ENCODE measurements at places on chromosomes 16 and 17. TPM values are rescaled to one million over a fixed set of nuclear protein-coding genes. Genes with fewer than 3 reads are reported as not detected.

The LHX1 gene
- total RNA-seq: 0.81 TPM

The TP53TG3 gene
- not detected for total RNA-seq

The MT4 gene
- not detected for total RNA-seq

The HOXB7 gene
- 23.3 TPM for total RNA-seq

DNA sequence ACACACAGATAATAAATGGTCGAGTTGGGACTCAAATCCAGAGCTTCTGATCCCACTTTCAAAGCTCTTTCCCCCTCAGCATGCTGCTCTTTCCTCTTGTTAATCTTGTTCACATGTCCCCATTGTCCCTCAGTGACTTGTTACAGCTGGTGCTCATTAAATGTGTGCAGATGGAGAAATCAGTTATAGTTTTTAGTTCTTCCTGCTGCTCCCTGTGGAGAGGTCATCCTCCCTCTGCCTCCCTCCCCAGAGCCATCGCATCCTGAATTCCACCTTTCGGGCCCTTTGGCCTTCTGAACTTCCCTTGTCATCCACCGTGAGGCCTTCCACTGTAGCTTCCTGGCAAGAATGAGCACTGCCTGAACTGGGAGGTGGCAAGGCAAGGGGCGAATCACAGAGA, 179.6 kb downstream of the WSCD1 start:
- DNase-seq: no peak

- no peak for DNase-seq
Observed at GRCh38 chr16:48903039-48903438, 293.1 kb upstream of the N4BP1 start.

DNA sequence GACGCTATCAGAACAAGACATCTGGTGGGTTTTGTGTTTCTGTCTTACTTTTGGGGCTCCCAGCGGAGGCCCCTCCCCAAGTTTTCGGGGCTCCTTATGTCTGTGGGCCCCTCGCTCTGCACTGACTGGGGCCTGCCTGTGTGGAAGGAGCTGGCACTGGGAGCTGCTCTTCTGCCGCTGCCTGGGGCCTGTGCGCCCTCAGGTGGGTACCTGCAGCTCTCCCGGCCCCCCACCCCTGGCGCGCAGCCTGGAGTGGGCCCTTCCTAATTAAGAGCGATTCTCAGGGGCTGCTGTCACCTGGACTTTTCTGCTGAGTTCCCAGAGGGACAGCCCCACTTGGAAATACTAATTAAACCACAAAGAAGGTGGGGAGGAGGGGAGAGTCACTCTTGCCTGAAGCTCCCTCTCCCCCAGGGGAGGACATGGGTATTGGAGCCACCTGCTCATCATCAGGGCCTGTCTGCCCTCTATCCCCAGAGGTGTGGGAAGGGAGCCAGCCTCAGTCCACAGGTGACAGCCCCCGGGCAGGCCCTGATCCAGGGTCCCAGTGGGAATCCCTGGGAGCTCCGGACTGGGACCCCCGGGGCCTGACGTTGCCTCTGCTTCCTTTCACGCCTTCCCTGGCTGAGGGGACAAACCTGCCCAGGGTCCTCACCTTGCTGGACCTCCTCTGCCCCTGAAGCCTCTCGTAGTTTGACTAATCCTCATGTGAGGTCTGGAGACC, 36.5 kb downstream of the GSE1 start:
- DNase-seq: no peak

DNA sequence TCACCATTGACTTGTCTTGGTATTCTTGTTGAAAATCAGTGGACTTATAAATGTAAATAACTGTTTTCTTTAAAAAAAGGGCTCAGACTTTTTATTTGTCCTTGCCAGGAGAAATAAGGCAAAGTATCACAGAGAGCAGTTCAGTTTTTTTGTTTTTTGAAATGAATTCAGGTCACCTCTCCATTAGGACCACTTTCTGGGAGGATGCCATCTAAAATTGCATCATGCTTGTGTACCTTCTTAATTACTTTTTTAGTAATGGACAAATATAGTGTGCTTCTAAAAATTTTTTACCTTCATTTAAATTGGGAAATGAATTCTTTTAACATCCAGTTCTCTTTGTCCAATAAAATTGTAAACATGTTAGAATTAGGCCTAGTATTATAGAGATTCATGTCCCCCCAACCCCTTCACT, 210.0 kb downstream of the BCAS3 start:
- no peak for DNase-seq

GRCh38 chr17:49122566-49122965, 10.0 kb upstream of the B4GALNT2 start:
- no peak for DNase-seq

GRCh38 chr17:57747221-57748017, 2.3 kb upstream of the CCDC182 start:
- DNase-seq: peak; percentile 55

- no peak for DNase-seq
Observed at GRCh38 chr17:49404361-49404760, 10.3 kb downstream of the PHB1 start.

DNA sequence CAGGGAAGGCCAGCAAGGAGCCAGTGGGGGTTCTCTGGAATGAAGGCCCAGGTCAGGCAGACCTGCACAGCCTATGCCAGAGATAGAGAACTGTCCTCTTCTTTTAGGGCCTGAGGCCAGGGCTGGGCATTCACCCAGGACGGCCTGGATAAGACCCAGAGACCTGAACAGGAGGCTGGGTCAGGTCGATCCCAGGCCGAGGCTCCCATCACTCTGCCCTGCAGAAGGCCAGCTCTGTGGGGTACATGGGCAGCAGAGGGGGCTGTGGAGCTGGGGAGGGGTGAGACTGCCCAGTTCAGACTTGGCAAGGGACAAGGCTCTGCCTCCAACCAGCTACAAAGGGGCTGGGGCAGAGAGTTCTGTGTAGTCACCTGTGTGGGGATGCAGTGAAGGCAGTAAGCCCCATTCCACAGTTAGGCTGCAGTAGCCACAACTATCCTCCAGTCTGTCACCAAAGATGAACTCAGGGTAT, 14.6 kb downstream of the HSD11B2 start:
- no peak for DNase-seq

GRCh38 chr17:8488901-8489300, 53.2 kb downstream of the NDEL1 start:
- peak; percentile 88 for DNase-seq

DNA sequence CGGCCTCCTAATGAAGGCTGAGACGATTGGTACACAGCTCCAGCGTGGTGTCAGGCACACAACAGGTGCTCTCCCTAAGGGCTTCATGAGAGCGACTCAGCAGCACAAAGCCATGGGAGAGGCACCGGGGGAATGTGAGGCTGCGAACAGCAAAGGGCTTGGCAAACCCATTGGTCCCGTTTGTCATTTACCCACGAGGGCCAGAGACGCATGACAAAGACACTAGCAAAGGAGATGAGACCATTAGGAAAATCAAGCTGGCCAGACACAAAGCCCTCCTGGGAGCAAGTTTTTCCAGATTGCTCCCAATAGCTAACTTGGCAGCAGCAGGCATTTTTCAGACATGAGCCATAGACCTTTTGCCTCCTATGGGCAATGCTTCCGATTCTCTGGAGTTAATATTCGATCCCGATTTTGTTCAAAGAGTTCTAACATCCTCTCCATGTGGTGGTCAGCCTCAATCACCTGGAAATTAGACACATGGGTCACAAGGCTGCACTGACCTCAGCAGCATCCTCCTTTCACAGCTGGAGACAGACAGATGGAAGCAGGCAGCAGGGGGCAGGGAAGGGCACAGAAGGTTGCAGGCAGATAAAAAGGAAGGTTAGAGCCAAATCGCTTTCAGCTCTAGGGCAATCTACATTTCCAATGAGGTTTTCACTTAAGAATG, 38.2 kb downstream of the TK2 start:
- peak; percentile 86 for DNase-seq

DNA sequence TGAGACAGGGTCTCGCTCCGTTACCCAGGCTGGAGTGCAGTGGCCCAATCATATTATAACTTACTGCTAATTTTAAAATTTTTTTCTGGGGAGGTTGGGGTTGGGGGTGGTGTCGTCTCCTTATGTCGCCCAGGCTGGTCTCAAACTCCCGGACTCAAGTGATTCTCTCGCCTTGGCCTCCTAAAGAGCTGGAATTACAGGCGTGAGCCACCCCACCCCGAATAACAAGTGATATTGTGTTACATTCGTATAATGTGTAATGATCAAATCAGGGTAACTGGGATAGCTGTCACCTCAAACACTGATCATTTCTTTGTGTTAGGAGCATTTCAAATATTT, 16.2 kb upstream of the KPNA2 start:
- no peak for DNase-seq

DNA sequence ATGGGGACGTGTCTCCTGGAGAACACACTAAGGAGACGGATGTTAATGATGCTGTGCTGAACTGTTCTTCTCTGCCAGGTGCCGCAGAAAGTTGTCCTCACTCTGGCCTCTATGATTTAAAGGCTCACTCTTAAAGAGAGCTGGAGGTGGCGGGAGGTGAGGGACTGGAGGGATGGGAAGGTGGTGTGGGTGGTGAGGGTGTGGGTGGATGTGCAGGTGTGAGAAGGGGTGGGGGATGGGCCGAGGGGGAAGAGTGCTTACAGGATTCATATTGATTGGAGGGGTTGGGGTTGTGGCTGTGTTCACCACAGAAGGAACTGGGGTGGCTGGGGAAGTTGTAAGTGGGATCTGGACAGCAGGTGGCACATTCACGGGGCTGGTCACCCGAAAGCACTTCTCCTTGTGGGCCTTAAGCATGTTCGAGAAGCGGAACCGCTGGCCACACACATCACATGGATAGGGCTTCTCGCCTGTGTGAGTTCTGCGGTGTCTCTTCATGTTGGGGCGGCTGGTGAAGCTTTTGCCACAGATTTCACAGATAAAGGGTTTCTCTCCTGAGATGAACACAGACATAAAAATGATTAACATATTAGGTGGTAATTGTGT, 63.6 kb downstream of the ZNF652 start:
- no peak for DNase-seq

- DNase-seq: no peak
Observed at GRCh38 chr17:21463204-21463661, 87.1 kb downstream of the KCNJ12 start.

GRCh38 chr16:10325783-10326543, 59.9 kb upstream of the ATF7IP2 start:
- peak; percentile 96 for DNase-seq

DNA sequence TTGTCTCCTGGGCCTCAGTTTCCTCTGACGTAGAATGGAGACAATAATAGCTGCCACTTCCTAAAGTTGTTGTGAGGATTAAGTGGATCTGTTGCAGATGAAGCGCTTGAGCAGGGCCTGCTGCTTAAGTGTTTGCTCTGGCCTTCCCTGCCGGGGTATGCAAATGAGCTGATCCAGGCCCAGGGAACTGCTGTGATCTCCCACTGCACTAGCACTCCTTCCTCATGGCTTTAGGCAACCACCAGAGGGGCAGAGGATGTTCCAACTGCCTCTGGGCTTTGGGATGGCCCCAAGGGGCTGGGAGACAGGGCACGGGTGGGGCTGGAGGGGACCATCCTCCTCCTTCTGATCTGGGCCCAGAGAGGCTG, 6.2 kb downstream of the SBK1 start:
- DNase-seq: no peak

GRCh38 chr16:25192096-25192495, 24.7 kb upstream of the AQP8 start:
- peak; percentile 91 for DNase-seq

GRCh38 chr16:78175287-78175686, 75.8 kb downstream of the WWOX start:
- peak; percentile 7 for DNase-seq

- no peak for DNase-seq
Observed at GRCh38 chr16:86503830-86504229, 6.5 kb upstream of the FOXF1 start.

- DNase-seq: no peak
Observed at GRCh38 chr17:82611140-82612058, 36.8 kb downstream of the WDR45B start.

DNA sequence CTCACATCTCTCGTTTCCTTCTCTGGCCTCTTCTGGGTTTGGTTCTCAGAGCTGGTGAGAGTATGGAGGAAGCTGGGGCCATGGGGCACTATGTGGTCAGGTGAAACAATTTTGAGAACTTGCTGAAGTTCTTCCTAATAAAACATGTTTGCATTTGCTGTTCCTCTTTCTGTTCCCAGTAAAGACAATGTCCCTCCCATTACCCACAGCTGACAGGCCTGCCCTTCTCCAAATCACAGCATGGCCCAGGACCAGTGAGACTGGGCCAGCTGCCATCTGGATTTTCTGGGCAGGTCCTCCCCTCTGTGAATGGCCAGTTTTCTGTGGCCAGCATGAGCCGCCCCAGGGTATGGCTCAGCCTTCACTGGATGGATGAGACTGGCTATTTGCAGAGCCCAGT, at the start of gene CD300H:
TSS of gene CD300H (minus strand) at position 113 of the 400 bp plus-strand sequence.
- DNase-seq: peak; percentile 62

DNA sequence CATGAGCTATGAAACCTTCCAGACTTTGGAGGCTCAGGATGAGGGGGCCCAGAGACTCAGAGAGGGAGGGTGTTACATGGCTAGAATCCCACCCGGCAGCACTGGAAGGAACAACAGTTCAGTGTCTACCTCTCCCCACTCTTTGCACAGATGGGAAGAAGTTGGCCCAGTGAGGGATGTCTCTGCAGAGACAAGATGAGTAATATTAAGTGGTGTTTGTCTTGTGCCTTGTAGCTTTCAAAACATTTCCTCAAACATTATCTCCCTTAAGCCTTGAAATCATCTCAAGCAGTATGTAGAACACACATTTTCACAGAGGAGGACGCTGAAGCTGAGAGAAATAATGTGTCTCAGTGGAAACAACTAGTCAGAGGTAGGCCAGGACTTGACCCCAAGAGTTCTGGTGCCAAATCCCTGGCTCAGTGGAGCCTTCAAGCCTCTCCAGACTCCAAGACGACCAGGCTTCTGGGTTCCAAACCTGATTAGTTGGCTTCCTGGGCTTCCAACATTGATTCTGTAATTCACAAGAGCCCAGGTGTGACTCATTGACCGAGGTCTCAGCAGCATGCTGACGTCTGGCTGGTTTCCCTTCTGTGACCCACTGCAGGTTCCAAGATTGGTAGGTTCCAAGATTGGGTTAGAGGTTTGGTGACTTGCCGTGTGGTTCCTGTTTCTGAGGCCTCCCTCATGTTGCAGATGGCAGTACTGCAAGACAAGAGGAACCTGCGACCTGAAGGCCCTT, 7.4 kb downstream of the RNF112 start:
- peak; percentile 74 for DNase-seq

GRCh38 chr16:52383640-52384292, 163.2 kb downstream of the TOX3 start:
- peak; percentile 15 for DNase-seq

DNA sequence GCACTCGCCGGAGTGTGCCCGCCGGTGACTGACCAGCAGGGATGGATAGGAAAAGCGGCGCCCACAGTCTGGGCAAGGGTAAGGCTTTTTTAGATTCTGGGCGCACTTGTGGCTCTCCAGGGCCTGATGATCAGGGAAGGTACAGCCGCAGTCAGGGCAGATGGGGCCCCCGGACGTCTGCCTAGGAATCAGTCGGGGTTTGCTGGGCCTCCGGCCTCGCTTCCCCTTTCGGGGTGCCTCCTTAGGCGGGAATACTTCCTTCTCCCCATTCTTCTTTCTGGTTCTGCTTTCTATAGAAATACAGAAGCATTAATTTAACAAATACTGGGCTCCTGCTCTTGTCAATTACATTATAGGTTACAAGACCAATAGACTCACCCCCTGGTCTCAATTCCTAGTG, 5.0 kb downstream of the ZNF689 start:
- no peak for DNase-seq

GRCh38 chr17:50967795-50968194, 101.6 kb upstream of the TOB1 start:
- no peak for DNase-seq
